ENCODE measurements at places on chromosomes 13 and 19.

GRCh38 chr19:28577233-28577632, 635.7 kb downstream of the UQCRFS1 start:
- DNase-seq, result no peak

DNA sequence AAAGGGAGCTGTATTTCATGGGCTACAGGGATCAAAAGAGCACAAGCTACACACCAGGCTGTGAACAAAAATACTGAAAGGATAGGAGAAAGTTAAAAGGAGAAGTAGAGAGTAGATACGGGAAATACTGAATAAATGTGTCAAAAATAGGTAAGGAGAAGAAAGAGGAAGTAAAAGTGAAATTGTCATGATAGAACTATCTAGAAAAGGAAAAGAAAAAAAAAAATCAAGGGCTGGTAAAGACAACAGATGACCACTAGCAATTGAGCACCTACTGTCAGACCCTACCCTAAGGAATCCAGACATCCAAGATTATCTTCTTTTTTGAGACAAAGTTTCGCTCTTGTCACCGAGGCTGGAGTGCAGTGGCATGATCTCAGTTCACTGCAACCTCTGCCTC, 4.8 kb downstream of the RUBCNL start:
- DNase-seq, result no peak

GRCh38 chr19:29952177-29952576, 10.1 kb downstream of the URI1 start:
- no peak for DNase-seq

DNA sequence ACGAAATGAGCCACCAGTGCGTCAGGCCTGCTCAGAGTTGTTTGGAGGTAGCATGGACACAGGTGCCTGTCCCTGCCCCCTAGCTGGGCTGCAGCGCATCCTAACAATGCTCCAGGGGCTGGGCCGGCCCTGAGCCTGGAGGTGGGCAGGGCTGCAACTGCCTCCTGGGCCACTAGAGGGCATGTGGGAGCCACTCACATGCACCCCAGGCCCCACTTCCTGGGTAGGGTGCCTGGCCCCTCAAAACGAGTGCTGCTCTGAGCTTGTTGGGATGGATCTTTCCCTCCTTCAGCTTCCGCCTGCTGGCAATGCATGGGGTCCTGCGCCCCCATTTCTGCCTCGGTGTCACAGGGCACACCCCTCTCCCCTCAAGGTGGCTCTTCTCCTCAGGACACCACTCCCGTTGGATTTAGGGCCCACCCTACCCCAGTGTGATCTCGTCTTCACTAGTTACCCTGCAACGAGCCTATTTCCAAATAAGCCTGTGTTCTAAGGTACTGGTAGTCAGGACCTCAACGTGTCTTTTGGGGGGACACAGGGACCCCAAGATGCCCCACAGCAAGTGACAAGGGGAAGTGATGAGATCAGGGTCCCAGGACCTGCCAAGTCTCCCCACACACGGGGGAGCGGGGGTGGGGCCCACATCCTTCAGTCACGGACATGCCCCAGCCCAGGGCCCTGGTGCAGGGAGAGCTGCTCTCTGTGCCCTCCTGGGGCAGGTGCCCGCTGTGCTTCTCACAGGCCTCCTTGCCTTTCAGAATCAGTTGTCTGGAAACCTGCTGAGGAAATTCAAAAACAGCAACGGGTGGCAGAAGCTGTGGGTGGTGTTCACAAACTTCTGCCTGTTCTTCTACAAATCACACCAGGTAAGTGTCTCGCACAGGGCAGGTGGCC, 131.3 kb downstream of the STK24 start:
- DNase-seq, result peak; percentile 74

DNA sequence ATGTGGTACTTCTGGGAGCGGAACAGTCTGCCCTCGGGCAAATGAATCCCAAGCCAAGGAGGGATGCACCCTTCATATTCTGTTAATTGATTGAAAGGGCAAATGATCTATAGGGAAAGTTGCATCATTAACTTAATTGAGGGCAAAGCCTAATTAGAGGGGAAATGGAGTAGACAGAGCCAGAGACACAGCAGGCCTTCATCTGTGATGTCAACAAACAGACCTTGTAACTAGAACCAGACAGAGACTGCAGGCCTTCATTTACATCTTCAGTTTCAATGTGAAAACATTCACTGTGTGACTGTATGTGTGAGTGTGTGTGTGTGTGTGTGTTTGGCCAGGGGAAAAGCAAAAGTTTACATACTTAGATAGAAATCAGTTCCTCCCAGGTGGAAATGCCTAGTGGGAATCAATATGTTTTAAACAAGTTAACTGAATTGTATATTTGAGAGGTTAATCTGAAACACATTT, 126.4 kb downstream of the SPRY2 start:
- DNase-seq, result no peak

DNA sequence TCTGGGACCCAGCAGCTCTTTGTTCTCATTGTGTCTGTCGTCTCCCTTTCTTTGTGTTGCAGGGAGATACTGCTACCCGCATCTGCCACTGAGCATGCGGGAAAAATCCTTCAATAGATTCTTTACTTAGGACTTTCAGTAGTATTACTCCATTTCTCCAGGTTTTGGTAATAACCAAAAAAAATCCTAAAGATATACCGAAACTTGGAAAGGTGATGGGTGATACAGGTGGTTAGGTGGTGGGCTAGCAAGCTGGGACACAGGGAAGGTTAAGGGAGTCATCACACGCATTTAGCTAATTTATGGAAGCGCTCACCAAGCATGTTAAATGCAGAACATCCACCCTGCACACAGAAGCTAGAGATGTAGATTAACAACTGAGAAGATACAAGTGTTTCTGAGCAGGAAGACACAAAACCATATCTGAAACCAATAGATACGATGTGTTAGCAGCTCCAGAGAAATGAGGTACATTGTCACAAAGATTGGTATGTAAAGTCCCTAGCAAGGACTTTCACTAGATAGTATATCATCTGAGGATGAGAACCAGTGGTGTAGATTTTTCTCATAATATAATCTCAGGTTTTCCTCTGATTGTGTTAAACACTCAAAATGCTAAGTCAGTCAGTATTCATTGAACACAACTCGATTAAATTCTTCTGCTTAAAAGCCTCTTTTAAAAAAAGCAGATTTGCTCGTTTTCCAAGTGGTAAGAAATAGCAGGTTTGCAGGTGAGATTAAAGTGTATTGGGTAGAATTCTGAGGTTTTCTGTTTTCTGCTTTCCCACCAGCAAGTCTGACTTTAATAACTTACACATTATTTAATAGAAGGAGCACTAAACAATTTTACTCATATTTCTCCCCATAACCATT, 1.2 kb upstream of the SLAIN1 start:
- DNase-seq, result no peak

DNA sequence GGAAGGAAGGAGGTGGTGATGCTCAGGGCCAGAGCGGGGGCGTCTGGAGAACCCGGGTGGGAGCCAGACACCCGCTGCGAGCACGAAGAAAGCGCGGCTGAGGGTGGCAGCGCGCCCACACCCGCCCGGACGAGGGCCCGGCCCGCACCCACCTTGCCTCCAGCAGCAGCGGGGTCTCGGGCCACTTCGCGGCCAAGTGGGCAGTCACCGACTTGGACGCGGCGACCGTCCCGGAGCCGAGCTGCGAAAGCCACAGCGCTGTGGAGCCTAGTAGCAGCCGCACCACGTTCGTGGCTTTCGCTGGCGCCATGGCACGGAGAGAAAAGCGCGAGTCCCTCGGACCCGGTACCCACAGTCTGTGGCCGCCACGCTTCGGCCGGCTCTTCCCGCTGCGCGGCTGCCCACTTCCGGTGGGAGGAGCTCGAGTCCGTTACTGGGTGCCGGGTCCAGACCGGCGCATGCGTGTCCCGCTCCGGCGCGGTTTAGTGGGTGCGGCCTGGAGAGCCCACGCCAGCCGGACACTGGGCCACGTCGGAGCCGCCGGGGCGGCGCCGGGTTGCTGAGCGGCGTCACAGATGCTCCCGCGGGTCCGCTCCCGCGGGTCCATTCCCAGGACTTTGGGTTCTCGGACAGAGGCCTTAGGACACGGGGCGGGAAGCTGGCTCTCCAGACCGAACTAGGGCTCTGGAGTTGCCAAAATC, at the start of gene UGGT2:
Gene UGGT2, minus strand, starts transcription at position 399 of the 701 bp plus-strand sequence. Its CDS starts 89 bp downstream, at position 310.
- DNase-seq, result no peak

- DNase-seq, result no peak
Observed at GRCh38 chr13:80441968-80442367, 101.0 kb upstream of the SPRY2 start.

DNA sequence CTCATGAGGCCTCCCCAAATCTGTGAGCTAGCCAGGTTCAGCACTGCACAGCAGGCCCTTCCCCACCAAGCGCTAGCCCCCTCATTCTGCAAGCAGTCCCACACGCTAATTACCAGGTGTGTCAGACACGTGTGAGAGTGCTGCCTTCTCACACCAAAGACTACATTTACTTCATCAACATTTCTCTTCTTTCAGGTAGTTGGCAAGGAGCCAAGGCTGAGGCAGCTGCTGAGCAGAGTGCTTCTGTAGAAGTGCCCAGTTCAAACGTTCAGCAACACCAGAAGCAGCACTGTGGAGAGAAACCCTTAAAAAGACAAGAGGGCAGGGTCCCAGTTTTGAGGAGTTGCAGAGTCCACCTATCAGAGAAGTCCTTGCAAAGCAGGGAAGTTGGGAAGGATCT, 6.4 kb downstream of the ZNF773 start:
- DNase-seq, result no peak

- DNase-seq, result no peak
Observed at GRCh38 chr19:15633082-15633835, 7.4 kb upstream of the CYP4F3 start.

- DNase-seq, result no peak
Observed at GRCh38 chr19:34838248-34838647, 65.2 kb upstream of the ZNF599 start.

DNA sequence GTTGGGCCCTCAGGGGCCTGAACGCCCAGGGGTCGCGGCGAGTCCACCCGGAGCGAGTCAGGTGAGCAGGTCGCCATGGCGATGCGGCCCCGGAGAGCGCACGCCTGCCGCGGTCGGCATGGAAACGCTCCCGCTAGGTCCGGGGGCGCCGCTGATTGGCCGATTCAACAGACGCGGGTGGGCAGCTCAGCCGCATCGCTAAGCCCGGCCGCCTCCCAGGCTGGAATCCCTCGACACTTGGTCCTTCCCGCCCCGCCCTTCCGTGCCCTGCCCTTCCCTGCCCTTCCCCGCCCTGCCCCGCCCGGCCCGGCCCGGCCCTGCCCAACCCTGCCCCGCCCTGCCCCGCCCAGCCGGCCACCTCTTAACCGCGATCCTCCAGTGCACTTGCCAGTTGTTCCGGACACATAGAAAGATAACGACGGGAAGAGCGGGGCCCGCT, at the start of gene CCNA1:
Gene CCNA1, plus strand, starts transcription at position 390 of the 439 bp plus-strand sequence. CDS start 562 bp downstream, outside the sequence.
- DNase-seq, result no peak

DNA sequence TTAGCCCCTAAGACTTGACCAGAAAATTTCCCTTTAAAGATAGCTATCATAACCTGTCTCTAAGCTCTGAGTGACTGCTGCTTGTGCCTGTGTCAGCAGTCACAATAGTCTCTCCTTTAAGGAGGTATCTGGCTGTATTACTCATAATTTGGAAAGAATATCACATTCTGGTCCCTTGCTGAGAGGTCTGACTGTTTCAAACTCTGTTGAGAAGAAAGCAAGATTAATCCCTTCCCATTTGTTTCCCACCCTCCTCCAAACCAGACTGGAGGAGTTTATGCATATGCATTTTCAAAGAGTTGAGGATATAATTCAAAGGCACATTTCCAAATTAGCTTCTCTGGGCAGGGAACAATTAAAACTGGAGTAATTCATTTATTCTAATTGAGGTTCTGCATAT, 2.3 kb downstream of the HTR2A start:
- DNase-seq, result no peak

GRCh38 chr19:771332-771785, 20.4 kb downstream of the MISP start:
- DNase-seq, result no peak

DNA sequence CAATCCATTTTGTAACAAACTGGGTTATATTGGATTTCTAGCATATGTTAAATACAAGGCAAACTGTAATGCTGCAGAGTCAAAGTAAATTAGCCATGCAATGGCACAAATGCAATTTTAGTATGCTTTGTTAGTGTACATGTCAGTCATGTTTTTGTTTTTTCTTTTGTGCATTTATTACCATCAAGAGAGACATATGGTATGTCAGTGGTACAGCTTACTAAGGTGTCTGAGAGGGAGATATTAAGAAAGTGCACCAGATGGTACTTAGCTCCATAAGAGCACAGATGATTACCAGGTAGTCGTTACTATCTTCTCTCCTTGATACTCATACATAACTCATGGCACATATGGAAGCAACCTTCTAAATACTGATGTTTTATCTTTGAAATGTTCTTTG, 550.3 kb downstream of the GPC5 start:
- DNase-seq, result no peak

- peak; percentile 30 for DNase-seq
Observed at GRCh38 chr19:55165952-55166529, 372 bp downstream of the DNAAF3 start.

- no peak for DNase-seq
Observed at GRCh38 chr13:66895780-66896179, 334.4 kb downstream of the PCDH9 start.

- no peak for DNase-seq
Observed at GRCh38 chr13:50016444-50016843, 1.2 kb downstream of the KCNRG start.

- DNase-seq, result no peak
Observed at GRCh38 chr19:29260477-29261317, 47.7 kb upstream of the UQCRFS1 start.

DNA sequence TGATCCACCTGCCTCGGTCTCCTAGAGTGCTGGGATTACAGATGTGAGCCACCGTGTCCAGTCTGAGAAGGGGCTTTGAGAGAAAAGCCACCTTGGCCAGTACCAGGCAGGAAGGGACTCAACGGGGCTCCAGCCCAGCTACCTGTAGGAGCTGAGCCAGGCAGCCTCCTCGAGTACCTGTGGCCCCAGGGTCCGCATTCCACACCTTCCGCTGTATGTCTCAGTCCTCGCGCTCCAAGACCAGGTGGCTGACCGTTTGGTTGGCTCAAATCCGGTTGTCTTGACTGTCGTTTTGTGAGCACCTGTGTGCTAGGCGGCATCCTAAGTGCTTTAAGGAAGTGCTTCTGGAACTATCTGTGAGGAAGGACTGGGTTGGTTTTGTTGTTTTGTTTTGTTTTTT, 16.2 kb downstream of the MARK4 start:
- no peak for DNase-seq

- DNase-seq, result no peak
Observed at GRCh38 chr19:45733160-45733810, at the start of gene MEIOSIN. TSS of gene MEIOSIN (plus strand) at chr19:45733439. CDS start at chr19:45735377, 1,938 bp downstream.

DNA sequence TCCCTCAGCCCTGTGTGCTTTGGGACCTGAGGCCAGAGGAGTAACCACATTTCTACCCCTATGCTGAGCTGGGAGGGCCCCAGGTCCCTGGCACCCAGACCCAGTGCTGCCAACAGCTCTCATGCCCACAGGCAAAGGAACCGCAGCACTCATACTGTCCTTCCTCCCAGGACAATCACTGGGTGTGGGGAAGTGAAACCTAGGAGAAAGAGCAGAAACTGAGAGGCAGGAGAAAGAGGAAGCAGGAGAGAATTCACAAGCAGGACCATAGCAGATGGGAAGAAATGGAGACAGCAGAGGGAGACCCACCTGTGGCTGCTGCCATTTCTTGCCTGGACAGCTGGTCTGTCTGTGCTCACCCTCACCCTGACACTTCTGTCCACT, 18.9 kb downstream of the CCDC97 start:
- no peak for DNase-seq

Measured in activated T-cell treated with anti-CD3 and anti-CD28 coated beads for 24 hours (primary cell).